Stimulated activated naive CD8-positive, alpha-beta T cell treated with anti-CD3 and anti-CD28 coated beads, Interleukin-15, amount 100 ng/mL, for 72 hours (primary cell): ENCODE measurements at places on chromosomes 16 and 17.

DNA sequence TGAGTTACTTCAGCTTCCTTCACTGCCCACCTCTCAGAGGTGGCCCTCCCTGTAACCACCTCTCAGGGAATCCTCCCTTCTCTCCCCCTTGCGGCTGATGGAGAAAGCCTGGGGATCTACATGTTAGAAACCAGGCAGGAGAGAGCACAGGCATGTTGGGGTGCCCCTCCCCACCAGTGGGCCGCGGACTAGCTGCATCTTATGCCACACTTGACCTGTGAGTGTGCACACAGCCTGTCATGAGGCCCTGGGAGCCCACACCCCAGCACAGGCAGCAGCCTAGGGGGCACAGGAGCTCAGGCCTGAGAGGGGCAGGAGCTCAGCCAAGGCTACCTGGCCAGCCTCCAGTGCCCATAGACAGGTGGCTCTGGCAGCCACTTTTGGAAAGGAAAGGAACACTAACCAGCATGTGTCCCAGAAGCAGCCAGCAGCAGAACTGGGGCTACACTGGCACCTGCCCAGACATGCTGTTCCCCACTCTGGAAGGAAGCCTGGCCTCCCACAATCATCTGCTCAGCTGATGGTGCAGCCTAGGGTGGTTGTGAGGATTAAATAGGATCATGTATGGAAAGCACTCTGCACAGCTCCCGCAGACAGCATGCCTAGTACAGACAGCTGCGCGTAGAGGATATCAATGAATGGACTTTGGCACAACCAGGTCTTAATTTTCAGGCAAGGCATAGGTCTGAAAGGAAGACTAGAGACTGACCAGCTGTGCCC lies 60.5 kb downstream of the TMEM132E start:
- no peak for DNase-seq

DNA sequence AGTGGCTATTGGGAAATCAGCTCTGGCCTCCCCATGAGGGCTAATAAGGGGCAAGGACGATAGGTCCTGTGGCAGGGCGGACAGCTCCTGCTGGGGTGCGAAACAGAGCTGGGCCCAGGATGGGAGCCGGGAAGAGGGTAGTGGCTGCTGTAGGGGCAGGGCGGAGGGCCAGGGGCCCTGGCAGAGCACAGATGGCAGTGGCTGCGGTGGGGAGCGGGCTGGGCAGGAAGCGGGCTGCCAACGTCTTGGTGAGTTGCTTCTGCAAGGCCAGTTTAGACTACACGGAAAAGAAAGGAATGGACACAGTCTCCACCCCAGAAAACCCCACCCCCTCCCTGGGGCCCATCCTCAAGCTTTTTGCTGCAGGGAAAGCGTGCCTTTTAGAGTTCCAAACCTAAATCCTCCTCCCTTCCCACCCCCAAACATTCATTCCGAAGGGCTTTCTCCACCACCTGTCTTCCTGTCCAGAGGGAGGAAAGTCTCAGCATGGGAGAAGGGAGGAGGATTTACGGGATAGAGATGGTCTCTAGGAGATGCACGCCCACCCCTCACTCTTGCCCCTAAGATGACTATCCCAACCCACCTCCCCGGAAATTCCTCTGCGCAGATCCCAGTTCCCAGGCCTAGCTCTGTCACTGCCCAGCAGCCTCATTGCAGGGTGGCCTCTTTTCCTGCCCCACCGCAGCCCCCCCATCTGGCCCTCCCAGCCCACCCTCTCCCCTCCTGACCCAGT lies 7.1 kb downstream of the NKIRAS2 start:
- DNase-seq = no peak

GRCh38 chr16:620700-621525 lies 9.9 kb upstream of the WFIKKN1 start:
- no peak for DNase-seq

- no peak for DNase-seq
These were observed 98.7 kb downstream of the NPIPB11 start for GRCh38 chr16:29307598-29308507.

DNA sequence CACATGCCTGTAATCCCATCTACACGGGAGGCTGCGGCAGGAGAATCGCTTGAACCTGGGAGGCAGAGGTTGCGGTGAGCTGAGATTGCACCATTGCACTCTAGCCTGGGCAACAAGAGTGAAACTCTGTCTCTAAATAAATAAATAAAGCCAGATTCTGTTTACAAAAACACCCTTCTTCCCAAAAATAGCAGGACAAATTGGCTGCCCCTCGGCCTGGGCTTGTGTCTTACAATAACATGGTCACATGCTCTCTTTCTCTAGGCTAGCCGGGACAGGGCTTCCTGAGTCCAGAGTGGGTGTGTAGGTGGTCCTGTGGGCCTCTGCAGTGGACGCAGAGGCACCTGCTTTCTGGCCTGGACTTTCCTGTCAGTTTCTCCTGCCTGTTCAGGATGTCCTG lies 3.2 kb upstream of the EDC4 start:
- DNase-seq = no peak

GRCh38 chr16:14202697-14203096 lies 131.6 kb downstream of the MRTFB start:
- DNase-seq = no peak

- DNase-seq = no peak
These were observed 221.4 kb downstream of the KATNIP start for GRCh38 chr16:27771201-27771910.

DNA sequence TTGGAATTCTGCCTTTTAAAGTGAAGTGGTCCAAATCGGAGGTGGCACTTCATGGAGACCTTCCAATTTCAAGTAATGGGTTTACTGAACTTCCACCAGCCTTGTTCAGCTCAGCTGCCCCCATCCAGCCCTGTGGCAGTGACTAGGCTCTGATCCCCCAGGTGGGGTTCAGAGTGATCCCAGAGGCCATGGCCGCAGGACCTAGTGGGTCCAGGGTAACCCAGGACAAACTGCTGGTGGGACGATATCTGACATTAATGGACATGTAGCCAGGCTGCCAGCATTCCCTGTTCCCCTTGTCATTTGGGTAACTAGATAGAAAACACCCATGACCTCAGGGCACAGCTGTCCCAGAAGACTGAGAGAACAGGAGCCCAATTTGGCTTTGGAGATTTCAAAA lies 209.9 kb downstream of the GSG1L start:
- DNase-seq = no peak

DNA sequence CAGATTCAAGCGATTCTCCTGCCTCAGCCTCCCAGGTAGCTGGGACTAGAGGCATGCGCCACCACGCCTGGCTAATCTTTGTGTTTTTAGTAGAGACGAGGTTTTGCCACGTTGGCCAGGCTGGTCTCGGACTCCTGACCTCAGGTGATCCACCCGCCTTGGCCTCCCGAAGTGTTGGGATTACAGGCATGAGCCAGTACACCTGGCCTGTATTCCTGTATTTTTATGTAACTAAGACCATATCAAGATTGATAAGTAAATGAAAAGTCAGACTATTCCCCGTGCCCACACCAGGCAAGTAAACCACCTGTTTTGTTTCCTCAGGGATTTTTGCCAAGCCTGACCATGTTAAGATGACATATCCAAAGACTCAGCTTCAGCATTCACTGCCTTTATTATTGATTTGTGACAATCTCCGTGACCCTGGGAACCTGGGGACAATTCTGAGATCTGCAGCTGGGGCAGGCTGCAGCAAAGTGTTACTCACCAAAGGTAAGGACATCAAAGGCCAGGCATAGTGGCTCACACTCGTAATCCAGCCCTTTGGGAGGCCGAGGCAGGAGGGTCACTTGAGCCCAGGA lies 5.6 kb downstream of the MRM3 start:
- no peak for DNase-seq

GRCh38 chr17:35023538-35023937 lies 40.0 kb downstream of the RFFL start:
- no peak for DNase-seq
